ENCODE measurements at places on chromosomes 16 and 17.

- DNase-seq, result no peak
These were observed 557 bp downstream of the KCNG4 start for GRCh38 chr16:84239141-84239769.

DNA sequence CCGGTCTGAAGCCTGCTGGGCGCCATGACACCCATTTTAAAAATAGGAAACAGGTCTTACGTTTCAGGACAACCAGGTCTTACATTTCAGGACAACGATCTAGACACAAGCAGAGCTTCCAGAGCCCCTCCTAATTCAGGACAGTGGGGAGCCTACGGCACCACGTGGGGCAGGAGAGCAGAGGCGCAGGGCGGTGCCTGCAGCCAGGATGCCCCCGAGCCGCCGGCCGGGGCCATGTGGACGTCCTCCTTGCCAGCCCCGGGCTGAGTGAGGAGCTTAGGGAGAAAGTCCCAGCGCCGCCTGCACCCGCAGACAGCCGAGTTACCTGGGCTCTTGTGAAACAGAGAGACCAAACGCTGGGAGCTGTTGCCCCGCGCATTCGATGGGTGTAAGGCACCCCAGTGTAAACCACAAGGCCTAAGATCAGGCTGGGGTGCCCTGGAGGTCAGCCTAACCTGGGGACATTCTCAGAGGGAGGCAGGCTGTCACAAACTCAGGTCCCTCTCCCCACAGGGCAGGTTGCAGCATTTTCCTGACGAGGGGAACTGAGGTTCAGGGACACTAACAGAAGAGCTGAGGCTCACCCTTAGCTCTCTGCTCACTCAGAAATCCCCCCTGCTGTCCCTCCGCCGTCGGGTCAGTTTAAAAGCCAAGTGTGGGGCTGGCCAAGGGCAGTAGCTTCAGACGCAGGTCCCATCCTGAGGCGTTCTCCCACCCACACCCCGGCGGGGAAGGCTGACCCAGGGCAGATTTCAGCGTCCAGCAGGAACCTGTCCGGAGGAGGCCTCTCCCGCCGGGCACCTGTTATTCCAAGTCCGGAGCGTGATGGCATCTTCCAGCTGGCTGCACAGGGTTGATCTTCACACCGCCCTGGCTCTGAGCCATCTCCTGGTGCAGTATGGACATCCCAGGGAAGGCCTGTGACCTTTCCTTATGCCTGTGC is 1.8 kb upstream of the NOTUM start:
- DNase-seq, result no peak

GRCh38 chr17:5122586-5123342 is 6.9 kb downstream of the USP6 start:
- no peak for DNase-seq

GRCh38 chr16:64696866-64697265 is 425.0 kb downstream of the CDH11 start:
- no peak for DNase-seq

- no peak for DNase-seq
These were observed 52.1 kb upstream of the GCSH start for GRCh38 chr16:81148277-81148676.

DNA sequence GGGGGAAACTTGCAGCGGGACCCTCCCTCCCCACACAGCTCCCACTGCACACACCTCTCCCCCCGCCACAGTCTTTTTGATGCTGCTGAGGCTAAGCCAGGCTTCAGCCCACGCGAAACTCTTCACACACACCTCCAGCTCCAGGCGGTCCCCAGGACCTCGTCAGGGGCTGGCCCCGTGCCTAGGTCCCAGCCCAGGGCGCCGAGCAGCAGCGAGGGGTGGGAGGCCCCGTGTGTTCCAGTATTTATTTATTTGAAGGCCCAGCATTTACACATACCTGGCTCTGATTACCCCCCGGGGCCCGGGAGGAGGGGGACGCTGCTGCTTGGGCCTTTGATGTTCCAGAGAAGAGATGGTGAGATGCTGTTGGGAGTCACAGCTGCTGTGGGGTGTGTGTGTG is 44.9 kb upstream of the DLX4 start:
- no peak for DNase-seq

GRCh38 chr16:66447491-66447890 is 20.4 kb downstream of the BEAN1 start:
- no peak for DNase-seq

DNA sequence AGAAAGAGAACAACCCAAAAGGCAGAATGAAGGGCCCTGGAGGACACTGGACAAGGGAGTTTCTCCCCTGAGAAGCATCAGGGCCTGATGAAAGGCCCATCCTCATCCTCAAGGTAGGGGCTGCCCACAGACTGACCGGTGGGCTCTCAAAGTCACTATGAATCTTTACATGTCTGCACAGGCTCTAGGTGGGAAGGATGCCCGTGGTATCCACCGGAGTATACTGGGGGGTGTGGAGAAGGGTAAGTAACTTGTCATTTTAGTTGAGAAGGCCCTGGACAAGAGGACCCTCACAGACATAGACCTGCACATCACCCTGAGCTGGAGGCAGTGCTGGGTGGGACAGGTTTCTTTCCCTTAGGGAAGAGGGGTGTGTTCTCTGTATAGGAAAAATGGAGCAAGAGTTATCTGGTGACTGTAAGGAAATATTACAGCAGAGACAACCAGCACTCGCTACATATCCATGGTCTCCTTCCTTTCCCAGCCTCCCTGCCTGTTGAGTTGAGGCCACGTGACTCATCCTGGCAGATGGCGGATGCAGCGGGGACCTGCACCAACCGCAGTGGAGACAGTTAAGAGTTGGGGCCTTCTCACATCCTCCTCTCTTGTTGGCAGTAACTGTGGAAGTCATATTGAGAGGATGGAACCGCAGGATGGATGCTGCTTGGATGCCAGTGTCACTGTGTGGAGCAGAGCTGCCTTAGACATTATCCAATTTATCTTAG is 45.6 kb upstream of the KCNJ12 start:
- no peak for DNase-seq

DNA sequence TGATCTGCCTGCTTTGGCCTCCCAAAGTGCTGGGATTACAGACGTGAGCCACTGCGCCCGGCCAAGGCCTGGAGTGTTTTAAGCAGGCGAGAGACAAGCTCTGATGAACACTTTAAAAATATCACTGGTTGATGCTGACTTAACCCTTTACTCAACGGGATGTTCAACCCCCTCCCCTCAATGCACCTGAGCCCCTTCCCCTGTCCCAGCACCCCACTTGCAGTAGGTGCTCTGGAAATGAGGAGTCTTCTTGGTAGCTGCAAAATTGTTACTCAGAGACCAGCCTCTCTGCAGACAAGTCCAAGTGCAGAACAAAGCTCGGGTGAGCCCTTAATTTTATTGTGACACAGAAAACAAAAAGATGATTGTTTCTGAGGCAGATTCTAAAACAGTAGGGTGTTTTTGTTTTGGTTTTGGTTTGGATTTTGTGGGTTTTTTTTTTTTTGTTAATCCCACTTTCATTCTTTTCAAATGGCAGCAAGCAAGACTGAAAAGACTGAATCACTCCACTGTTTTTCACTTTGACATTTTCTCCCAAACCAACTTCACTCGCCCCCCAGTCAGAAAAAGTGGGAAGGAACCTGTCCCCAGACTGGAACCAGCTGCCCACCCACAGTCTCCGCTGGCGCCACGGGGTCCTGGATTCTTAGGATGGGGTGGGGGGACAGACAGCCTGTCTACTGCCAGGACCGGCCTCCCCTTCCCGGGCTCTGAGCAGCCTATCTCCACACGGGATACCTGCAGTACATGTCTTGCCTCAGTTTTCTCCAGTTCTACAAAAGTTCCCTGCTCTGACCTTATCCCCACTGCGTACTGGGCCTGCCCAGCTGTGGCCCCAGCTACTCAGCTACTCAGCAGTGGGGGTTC is 5.2 kb upstream of the PLLP start:
- DNase-seq, result no peak

GRCh38 chr16:16045296-16045695 is 95.9 kb downstream of the ABCC1 start:
- no peak for DNase-seq

DNA sequence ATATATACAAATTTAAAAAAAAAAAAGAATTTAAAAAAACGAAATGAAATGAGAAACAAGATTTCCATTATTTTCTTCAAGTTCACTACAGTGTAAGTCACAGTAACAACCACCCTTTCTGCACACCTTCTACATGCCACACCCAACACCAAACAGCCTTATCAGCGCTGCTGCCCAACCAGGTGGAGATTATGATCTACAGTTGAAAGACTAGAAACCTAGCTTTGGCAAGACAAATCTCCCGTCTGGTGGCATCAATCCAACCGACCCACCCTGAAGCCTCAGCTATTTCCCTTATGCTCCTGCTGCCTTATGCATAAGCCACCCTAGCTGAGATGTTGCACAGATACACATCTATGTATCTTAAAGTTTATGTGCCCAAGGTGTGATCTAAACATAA is 60.8 kb downstream of the PARN start:
- DNase-seq, result peak; percentile 18

DNA sequence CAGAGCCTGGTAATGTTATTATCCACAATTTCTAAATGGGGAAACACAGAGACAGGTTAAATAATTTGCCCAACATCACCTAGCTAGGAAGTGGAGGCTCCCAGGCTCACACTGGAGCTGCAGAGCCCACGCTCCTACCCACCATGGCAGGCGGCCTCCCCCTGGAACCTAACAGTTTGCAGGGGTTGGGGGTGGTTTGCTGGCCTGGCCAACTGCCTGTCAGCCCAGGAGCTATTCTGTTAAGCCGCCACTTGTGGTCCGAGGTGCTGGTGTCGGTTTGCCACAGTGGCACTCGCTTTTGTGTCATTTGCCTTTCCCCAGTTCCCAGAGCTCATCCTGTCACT is 3.6 kb downstream of the PRCD start:
- no peak for DNase-seq

GRCh38 chr16:80804526-80805383 is at the start of gene CDYL2:
CDYL2 (minus strand) TSS chr16:80804598; CDS start chr16:80804173, 425 bp downstream.
- DNase-seq, result no peak

- DNase-seq, result no peak
These were observed 20.1 kb downstream of the COX11 start for GRCh38 chr17:54948380-54948779.

- DNase-seq, result peak; percentile 61
These were observed 7.9 kb downstream of the P2RX5 start for GRCh38 chr17:3688027-3688553.

- no peak for DNase-seq
These were observed 38.4 kb downstream of the PTRH2 start for GRCh38 chr17:59668816-59669215.

DNA sequence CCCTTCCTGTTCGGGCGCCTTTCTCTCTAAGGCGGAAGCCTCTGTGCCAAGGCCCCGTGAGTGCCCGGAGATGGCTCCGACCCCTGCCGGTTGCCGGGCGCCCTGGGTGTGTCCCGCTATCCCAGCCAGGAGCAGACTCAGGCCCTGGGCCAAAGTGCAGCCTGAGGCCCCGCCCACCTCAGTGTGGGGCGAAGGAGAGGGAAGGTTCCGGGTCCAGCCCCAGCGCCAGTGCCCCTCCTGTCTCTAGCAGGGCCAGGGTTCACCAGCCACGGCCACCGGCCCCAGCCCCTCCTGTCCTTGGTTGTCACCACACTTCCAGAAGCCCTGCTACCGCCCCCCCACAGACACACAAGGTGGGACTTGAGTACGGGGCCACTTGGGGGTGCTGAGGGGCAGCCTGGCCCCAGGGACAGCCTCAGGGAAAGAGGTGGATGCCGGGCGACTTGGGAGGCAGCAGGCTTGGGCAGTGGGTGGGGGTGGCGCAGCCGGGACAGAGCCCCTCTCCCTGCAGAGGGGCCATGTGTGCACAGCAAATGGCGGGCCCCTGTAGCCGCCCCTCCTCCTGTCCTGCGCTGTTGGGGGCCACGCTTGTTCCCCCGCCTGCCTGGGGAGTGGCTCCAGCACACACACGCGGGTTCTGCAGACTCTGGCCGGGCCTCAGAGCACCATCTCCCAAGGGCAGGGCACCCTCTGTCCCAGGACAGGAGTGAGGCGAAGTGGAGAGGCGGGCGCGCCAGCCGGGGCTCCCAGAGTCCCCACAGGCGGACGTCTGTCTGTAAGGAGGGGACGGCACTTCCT is 6.0 kb downstream of the C1QTNF8 start:
- no peak for DNase-seq

DNA sequence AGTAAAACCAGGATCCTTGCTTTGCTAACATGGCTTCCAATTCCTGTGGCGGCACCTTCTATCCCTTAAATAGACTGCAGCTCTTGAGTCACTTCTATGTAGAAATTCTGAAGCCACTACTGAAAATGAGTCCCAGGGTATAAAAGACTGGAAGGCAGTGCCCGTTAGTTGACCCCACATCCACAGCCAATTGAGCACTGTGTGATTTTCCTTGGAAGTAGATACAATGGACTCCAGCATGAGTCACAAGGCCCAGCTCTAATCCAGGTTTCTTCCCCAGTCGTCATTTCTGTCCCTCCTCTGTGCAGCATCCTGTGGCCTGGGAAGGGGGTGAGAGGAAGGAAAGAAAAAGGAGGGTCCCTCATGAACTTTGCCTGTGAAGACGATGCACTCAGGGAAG is 69.5 kb downstream of the HLF start:
- DNase-seq, result no peak

- DNase-seq, result no peak
These were observed 30.9 kb downstream of the LRRC36 start for GRCh38 chr16:67357561-67357960.

- DNase-seq, result no peak
These were observed 176.0 kb downstream of the TMEM132E start for GRCh38 chr17:34755371-34755770.

DNA sequence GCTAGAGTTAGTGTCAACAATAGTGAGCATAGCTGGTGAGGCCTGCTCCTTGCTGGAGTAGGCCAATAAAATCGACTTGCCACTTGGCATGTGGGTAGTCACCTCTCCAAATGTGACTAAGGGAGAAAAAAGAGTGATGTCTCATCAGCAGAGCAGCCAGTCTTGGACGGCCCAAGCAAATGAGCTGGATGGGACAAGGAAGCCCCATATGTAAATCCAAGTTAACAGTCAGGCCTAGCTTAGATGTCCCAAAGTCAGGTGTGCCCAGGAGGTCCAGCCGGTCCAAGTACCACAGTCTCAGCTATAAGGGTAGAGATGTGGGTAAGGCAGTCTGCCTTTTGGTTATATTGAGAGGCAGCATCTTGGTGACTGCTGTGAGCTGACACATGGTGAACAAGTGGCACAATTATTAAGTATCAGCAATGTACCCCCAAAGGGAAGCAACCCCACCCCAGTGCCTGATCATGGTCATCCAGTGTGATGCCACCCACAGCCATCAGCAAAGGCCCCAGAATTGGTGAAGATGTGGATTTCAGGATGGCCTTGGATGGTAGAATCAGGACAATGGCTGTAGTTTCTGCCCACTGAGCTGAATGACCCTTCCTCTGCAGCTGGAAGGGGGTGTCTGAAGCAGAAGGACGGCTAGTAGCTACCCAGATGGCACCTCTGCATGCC is 83.4 kb downstream of the TNFRSF13B start:
- no peak for DNase-seq

- DNase-seq, result peak; percentile 37
These were observed 28.3 kb downstream of the VPS35L start for GRCh38 chr16:19583665-19584300.

Measured in NCI-H2171 treated with DMSO at 0.1 percent for 48 hours (cell line).